ENCODE measurements at places on chromosomes 2 and 18.
A peak's percentile ranks its signal among the peaks of the same experiment; 100 is the strongest.

DNA sequence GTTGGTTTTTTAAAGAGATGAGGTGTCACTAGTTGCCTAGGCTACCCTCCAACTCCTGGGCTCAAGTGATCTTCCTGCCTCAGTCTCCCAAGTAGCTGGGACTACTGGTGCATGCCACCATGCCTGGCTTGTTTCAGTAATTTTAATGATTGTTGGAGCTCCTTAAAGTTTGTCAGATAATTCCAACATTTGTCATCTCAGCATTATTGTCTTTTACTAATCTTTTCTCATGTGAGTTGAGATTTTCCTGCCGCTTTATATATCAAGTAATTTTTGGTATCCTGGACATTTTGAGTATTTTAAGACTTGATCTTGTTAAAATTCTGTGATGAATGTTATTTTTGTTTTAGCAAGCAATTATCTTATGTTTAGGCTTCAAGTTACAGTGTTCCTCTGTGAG lies 108.6 kb downstream of the OTX1 start:
- no peak for DNase-seq

GRCh38 chr2:213420828-213421385 lies 136.6 kb downstream of the SPAG16 start:
- DNase-seq = no peak

GRCh38 chr2:68939962-68940361 lies 12.7 kb downstream of the GKN2 start:
- no peak for DNase-seq

DNA sequence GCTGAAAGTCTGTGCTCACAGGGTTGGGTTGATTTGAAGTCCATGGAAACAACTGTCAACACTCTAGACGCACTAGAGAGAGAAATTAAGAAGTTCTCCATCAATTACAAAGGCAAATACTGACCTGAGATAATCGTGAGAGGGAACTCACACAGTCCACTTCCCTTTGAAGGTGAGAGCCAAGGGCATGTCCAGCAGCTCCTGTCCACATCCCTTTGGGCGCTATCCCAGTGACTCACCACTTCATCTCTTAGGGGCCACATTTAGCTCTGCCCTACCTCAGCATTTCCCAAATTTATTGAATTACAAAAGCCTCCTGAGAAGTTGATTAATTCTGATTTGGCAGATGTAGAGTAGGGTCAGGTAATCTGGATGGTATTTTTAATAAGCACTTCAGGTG lies 148.8 kb upstream of the MAPRE2 start:
- no peak for DNase-seq

GRCh38 chr18:1663879-1664705 lies 759.4 kb downstream of the ADCYAP1 start:
- peak; percentile 9 for DNase-seq

- DNase-seq = no peak
These were observed 323.0 kb downstream of the TSN start for GRCh38 chr2:122078451-122078850.

DNA sequence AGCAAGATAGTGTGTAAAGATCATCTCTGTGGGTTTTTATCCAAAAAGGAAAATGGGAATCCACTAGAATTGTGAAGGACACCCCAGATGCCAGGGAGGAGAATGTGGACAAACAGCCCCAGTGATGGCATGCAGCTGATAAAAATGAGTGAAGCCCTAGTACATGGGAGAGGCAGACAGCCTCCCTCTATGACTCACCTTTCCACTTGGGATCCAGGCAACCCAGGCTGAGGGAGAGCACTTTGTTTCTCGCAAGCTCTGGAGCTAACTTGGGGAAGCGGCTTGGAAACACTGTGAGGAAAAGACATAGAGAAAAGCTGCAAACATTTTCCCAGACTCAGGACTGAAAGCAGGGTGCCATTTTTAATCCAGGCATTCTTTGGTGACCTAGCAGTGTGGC lies 5.3 kb upstream of the FLACC1 start:
- no peak for DNase-seq

GRCh38 chr2:239141021-239141760 lies 259.6 kb downstream of the HDAC4 start:
- no peak for DNase-seq

DNA sequence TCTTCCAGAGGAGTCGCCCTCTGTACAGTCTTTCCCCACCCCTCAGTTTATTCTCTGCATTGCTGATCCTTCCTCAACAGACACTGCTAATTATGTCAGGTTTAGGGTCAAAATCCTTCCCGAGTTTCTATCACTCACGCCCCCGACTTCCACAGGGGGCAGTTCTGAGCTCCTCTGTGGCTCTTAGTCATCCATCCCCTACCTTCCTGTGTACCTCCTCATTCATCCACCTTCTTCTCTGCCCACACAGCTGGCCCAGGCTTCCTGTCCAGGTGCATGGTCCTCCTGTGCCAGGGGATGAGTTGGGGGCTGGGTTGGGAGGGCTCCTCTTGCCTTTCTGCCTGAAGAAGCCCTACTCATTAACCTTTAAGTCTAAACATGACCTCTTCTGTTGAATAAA lies 202.9 kb downstream of the ARL4C start:
- no peak for DNase-seq

- DNase-seq = no peak
These were observed 173.2 kb upstream of the ARL4C start for GRCh38 chr2:234670052-234670451.

DNA sequence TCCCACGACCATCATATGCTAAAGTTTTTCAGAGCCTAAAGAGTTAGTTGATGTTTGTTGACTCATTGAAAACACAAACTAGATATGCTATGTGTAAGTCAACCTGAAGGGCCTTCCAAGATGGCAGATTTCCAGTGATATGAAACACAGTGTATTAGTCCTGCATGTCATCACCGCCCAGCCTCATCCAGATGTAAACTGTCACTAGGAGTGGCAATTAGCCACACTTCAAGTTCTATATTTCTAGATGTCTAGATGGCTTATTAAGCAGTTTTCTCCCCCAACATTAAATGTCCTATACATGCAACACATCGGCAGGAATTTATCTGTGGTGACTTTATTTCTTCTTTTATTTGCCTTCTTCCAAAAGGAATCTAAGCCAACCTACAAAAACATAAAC lies 444.1 kb upstream of the SMIM21 start:
- DNase-seq = no peak

GRCh38 chr2:204255071-204255470 lies 290.2 kb upstream of the PARD3B start:
- DNase-seq = no peak

GRCh38 chr2:70991142-70991541 lies 3.5 kb downstream of the TEX261 start:
- DNase-seq = no peak

GRCh38 chr2:230691005-230691647 lies 21.5 kb upstream of the CAB39 start:
- DNase-seq = no peak

GRCh38 chr2:191844706-191845105 lies 2.2 kb downstream of the CAVIN2 start:
- DNase-seq = no peak

- no peak for DNase-seq
These were observed 1606.3 kb downstream of the SUCLG1 start for GRCh38 chr2:82852787-82853186.

DNA sequence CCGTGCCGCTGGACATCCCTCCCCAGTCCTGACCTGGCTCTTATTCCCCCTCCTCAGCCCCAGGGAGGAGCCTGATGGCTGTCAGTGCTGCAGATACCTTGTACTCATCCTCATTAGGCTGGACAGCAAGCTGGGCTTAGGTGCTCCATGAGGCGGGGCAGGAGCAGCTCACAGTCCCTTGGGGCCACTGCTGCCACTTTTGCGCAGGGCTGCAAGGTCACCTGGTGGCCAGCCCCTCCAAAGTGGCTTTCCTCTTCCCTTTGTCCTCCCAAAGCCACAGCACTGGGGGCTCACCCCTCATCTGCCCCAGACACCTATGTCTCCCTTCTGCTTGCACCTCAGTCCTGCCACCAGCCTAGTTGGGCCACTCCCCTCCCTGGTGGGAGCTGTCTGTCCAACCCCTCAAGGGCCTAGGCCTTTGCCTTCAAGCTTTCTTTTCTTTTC lies 60.8 kb downstream of the FAM168B start:
- DNase-seq = no peak

- no peak for DNase-seq
These were observed 221.9 kb upstream of the AGAP1 start for GRCh38 chr2:235271936-235272335.

- peak; percentile 32 for DNase-seq
These were observed 1.3 kb downstream of the GORASP2 start for GRCh38 chr2:170930131-170930990.

GRCh38 chr18:31429623-31430022 lies 17.9 kb upstream of the DSG3 start:
- no peak for DNase-seq

GRCh38 chr18:23740105-23740830 lies 51.0 kb downstream of the LAMA3 start:
- no peak for DNase-seq

DNA sequence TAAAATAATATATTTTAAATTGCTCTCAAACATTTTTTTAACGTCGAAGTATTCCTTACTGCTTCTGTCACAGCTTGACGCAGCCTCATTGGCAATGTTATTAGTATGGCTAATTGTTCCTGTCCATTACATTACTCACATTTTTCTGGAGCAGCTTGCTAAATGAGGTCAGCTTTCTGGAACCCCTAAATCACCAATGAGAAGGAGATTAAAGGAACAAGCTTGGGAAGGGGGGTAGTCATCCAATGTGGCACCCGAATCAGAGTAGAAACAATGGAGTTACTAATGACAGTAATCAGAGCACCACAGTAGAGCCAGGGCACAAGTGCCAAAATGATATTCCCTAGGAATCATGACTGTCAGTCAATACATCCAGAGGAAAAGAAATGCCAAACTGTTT lies 5.1 kb downstream of the NEUROD1 start:
- no peak for DNase-seq

GRCh38 chr2:140835079-140835478 lies 1295.7 kb downstream of the LRP1B start:
- DNase-seq = no peak

- DNase-seq = no peak
These were observed 57.2 kb upstream of the ACVR1 start for GRCh38 chr2:157933160-157933920.

GRCh38 chr2:55862246-55862645 lies 61.3 kb downstream of the EFEMP1 start:
- no peak for DNase-seq

GRCh38 chr18:11380968-11381367 lies 228.4 kb upstream of the SLC35G4 start:
- no peak for DNase-seq

GRCh38 chr2:867296-867695 lies 83.4 kb upstream of the SNTG2 start:
- DNase-seq = no peak

GRCh38 chr2:234977228-234977679 lies 25.4 kb downstream of the SH3BP4 start:
- DNase-seq = no peak

DNA sequence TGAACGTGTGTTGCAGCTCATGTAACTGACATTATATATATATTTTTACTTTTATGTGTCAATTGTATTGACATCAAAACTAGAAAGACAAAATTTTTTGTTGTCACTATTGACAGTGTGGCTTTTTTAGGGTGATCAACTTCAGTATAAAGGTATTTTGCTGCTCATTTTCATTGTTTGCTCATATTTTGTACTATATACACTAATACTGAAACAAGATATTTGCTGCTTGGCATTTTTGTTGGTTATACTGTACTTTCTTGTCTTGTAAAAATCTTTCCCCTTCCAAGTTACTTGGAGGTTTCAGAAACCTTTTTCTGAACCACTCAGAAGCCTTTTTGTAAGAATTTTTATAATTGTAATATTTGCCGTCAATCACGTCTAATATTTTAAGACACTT lies 16.5 kb downstream of the AFTPH start:
- no peak for DNase-seq

GRCh38 chr2:142973822-142974207 lies 96.4 kb downstream of the KYNU start:
- no peak for DNase-seq

DNA sequence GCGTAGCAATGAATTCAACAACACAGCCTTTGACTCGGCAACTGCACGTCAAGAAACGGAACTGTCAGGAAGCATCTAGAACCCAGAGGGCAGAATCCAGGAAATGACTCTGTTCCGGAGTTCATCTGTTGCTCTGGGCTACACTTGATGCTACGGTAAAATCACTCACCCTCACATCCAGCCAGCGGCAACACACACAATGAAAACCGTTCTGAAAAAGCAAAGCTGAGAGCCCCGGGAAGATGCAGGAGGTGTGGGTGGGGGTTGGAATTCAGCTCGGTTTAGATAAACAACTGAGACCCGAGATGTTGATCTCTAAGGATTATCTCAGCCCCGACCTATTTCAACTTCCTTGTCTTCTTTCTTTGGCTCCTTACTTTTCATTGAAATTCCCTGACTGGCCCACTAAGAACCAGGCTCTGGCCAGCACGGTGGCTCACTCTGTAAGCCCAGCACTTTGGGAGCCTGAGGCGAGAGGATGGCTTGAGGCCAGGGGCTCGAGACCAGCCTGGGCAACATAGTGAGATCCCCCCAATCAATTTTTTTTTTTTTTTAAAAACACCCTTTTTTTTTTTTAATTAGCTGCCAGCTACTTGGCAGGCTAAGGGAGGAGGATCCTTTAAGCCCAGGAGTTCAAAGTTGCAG lies 13.3 kb upstream of the RAB17 start:
- DNase-seq = no peak

GRCh38 chr2:163200741-163201140 lies 362.2 kb upstream of the KCNH7 start:
- no peak for DNase-seq

- no peak for DNase-seq
These were observed 89.5 kb upstream of the LMAN1 start for GRCh38 chr18:59448546-59448945.

All from stimulated activated CD8-positive, alpha-beta memory T cell treated with anti-CD3 and anti-CD28 coated beads, Interleukin-2, amount 100 ng/mL, for 48 hours (primary cell).